Posterior vena cava (tissue), 2 donors: ENCODE measurements at places on chromosomes 13 and 19. TPM values are rescaled to one million over a fixed set of nuclear protein-coding genes. Genes with fewer than 3 reads are reported as not detected.
A peak's percentile ranks its signal among the peaks of the same experiment; 100 is the strongest.

DNA sequence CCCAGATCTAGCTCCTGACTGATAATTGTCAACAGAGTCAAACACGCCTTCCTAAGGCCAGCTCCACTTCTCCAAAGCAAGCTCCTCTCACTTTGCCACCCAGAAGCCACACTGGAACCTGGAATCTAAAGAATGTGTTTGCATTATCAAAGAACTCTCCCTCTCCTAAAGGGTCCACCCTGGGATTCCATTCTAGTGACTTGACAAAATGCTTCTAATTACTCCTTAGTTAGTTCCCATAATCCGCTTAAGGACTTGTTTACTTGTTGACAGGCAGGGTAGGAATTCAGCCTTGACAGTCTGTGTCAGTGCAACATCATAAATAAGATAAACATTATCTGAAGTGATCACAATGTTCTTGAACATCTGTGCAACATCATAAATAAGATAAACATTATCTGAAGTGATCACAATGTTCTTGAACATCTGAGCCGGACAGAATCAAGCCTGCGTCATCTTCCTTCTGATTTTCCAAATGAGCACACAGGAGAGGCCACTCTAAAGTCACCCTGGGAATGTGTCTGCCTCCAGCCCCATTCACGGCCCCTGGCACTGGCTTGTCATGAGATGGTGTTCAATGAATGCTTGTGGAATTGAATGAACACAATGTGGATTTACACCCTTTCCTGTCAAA is 512.1 kb downstream of the IRS2 start:
- no peak for DNase-seq

Gene CPT1C
- 10.6 TPM for total RNA-seq

- DNase-seq, result no peak
These were observed at the start of gene PDX1 for GRCh38 chr13:27919934-27920676. Gene PDX1 (plus strand): TSS chr13:27920000. CDS start chr13:27920139, 139 bp downstream.

GRCh38 chr13:32849369-32849768 is 166.9 kb upstream of the KL start:
- no peak for DNase-seq

Gene WASF3
- total RNA-seq, result 25.6 TPM

Gene PODNL1
- 8.7 TPM for total RNA-seq

GRCh38 chr13:24684600-24684998 is 4.4 kb downstream of the ATP12A start:
- DNase-seq, result no peak

Gene FOXA3
- not detected for total RNA-seq

DNA sequence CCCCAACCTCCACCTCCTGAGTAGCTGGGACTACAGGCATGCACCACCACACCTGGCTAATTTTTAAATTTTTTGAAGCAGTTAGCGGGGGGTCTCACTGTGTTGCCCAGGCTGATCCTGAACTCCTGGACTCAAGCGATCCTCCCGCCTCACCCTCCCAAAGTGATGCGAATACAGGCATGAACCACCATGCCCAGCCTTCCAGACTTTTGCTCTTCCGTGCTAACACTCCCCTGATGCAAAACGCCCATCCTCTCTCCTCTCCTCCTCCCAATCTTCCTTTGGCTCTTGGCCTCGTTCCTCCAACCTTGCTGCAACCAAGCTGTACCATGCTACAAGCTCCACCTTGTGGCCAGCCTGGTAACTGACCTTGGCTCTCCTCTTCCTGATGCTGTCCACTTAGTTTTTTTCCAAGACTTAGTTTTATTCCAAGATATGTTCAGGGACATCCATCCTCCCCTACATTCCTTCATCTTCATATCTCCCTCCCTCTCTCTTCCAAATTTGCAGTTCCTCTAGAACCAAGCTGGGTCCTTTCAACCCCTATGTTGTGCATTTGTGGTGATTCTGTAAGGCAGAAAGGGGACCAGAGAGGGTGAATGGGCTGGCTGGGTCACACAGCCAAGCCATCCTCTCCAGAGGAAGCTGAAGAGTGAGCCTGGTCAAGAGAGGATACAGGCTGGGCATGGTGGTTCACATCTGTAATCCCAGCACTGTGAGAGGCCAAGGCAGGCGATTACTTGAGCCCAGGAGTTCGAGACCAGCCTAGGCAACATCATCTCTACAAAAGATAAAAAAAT is 32.8 kb downstream of the TINCR start:
- no peak for DNase-seq

- DNase-seq, result no peak
These were observed 15.1 kb upstream of the EPHX3 start for GRCh38 chr19:15247107-15248014.

- no peak for DNase-seq
These were observed 870 bp downstream of the SPIB start for GRCh38 chr19:50419580-50420035.

GRCh38 chr19:39752795-39753194 is 15.0 kb upstream of the CLC start:
- DNase-seq, result no peak

DNA sequence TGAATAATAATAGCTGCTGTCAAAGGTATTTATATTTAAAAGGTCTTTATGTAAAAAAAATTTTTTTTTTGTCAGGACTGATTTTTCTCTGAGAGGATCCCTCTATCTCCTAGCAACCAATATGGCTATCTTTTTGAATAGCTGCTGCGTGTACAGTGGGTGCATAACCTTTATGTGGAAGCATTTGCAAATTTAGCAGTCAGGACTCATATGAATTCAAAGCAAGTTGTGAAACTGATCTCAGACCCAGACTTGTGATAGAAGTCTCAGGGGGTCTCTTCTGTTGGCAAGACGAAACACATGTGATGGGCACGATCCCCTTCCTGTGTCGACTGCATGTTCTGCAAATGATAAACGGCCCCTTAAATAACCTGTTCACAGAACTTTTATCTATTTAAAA is 114.1 kb upstream of the ARGLU1 start:
- no peak for DNase-seq

DNA sequence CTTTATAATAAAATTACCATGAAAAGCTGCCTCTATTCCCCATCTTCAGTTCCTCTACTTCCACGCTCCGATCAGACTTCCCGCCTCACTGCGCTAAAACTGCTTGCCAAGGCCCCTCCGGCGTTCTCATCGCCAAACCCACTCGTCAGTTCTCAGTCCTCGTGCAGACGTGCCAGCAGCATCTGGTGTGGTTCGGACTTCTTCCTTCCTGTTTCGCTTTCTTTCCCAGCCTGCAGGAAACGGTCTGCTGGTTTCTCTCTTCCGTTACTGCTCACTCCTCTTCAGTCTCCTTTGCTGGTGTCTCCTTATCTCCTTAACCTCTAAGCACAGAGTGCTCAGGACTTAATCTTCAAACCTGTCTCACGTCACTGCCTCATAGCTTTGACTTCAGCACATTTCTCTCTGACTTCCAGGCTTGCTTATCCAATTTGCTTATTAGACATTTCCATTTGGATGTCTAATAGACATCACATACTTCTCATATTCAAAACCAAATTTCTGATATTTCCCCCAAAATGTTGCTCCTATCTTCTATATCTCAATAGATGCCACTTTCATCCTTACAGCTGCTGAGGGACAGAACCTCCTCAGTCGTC is 40.3 kb downstream of the RCBTB2 start:
- DNase-seq, result peak; percentile 92

Gene TUBB4A
- 0.42 TPM for total RNA-seq

Gene KLK14
- total RNA-seq, result not detected
